Effector CD4-positive, alpha-beta T cell (primary cell): ENCODE measurements at places on chromosomes 11 and 22.

GRCh38 chr11:69111624-69112542, 43.9 kb upstream of the SMIM38 start:
- DNase-seq: no peak

- no peak for DNase-seq
Measured at GRCh38 chr11:111189466-111189865, 56.1 kb upstream of the POU2AF2 start.

DNA sequence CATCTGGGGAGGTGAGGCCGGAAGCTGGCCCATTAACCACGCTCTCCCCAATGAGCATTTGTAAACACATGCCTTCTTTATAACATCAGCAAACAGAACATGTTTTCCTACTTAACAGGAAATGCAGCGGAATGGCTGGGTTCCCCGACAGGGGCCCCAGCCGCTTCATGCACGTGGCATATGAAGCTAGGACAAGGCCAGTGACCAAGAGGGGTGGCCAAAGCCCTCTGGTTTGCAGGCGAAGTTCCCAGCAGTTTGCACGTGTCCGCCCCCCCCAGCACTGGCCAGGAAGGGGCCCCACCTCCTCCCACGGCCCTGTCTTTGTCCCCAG, 38.7 kb upstream of the LINC01488 start:
- DNase-seq: no peak

DNA sequence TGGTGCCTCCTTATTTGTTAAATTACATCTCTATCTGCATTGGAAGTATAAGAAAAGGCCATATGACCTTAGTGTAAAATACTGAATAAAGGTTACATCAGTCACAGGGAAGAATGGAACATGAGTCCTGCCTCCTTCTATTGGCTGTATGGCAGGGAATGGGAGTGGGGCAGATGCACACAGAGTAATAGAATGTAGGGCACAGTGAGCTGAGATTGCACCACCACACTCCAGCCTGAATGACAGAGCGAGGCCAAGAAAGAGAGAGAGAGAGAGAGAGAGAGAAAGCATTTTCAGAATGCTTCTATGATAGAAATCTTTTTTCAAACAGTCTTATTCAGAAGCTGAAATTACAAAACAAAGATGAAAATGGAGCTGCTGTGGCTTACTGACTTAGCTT, 58.8 kb downstream of the SLN start:
- DNase-seq: no peak

DNA sequence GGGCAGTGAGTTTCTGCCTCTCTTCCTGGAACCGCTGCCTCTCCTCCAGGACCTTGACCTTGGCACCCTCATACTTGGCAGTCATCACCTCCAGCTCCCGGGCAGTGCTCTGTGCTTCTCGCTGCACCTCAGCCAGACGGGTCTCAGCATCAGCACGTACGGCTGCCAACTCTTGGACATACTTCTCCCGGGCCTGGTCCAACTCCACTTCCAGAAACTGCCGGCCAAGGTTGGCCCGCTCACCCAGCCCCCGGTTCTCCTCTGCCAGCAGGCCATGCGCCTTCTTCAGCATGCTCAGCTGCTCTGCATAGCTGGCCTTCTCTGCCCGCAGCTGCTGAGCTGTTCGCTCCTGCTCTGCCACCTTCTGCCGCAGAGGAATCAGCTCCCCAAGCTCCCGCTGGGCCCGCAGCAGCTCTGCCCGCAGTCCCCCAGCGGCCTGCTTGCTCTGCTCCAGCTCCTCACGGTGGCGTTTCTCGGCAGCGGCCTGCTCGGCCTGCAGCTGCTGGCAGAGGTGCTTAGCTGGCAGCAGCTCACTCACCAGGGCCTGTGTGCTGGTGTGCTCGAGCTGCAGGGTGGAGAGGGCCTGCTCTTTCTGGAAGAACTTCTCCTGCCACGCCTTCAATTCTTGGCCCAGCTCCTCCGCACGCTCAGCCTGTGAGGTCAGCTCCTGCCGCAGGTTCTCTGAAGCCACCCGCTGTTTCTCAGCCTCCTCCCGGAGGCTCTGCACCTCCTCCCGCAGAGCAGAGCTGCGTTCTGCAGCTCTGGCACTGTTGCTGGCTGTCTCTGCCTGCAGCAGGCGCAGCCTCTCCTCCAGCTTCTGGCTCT, 14.4 kb downstream of the IL18BP start:
- DNase-seq: no peak

GRCh38 chr22:27088026-27088425, 430.6 kb downstream of the MIAT start:
- DNase-seq: no peak

GRCh38 chr11:43952020-43952400, 9.6 kb downstream of the C11orf96 start:
- DNase-seq: no peak

DNA sequence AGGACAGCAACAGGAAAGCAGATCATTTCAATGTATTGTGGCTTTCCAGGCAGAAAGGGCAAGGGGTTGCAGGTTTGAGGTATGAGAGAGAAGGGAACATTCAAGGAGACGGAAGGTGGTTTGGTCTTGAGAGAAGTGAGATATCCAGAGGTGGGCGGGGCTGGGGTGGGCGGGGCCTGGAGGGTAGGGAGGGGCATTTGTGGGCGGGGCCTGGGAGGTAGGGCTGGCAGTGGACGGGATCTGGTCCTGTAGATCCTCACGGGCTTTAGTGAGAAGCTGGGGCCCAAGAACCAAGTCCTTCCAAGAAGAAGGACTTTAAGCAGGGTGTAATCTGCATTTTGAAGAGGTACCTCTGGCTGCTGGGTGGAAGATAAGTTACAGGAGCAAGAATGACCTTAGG, 199.2 kb downstream of the MN1 start:
- DNase-seq: no peak
